OCI-LY7 (cell line): ENCODE measurements at places on chromosomes 16 and 17.
A peak's percentile ranks its signal among the peaks of the same experiment; 100 is the strongest.

- no peak for DNase-seq
Observed at GRCh38 chr17:5931616-5932015, 138.6 kb upstream of the WSCD1 start.

- no peak for DNase-seq
Observed at GRCh38 chr16:59469266-59469665, 735.1 kb upstream of the GOT2 start.

DNA sequence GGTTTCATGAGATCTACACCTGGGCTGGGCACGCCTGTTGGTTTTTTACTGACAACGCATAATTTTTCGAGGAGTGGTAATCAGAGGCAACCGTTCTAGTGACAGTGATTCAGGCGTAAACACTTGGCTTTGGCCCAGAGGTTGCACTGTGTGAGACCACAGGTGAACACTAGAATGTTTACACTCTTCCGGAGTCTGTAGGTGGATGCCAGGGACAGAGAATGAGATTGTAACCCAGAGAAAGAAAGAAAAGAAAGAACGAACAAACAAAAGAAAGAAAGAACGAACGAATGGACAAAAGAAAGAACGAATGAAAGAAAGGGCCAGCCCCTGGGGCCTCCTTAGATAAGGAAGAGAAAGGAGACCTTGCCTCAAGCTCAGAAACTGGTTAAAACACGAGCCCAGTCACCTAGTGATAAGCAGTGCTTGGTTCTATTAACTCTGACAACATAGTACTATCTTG, 113.2 kb downstream of the PRKCB start:
- DNase-seq = no peak

DNA sequence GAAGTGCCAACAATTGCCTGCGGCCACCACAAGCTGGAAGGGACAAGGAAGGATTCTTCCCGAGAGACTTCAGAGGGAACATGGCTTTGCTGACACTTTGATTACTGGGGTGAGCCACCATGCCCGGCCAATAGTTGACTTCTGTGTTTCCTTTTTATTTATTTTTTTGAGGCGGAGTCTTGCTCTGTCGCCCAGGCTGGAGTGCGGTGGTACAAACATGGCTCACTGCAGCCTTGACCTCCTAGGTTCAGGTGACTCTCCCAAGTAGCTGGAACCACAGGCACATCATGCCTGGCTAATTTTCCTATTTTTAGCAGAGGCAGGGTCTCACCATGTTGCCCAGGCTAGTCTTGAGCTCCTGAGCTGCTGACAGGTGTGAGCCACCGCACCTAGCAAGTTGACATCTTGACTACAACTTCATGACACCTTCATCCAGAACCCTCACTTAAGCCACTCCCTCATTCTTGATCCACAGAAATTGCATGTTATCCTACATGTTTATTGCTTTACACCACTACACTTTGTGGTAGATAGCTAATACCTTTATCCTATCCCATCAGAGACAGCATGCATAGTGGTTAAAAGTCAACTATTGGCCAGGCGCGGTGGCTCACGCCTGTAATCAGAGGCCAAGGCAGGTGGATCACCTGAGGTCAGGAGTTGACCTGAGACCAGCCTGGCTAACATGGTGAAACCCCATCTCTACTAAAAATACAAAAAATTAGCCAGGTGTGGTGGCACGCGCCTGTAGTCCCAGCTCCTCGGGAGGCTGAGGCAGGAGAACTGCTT, 16.1 kb upstream of the GPRC5C start:
- DNase-seq = no peak

GRCh38 chr16:60230666-60231065, 1496.5 kb upstream of the GOT2 start:
- DNase-seq = no peak

GRCh38 chr17:15882058-15882720, 62.7 kb upstream of the ADORA2B start:
- DNase-seq = no peak

DNA sequence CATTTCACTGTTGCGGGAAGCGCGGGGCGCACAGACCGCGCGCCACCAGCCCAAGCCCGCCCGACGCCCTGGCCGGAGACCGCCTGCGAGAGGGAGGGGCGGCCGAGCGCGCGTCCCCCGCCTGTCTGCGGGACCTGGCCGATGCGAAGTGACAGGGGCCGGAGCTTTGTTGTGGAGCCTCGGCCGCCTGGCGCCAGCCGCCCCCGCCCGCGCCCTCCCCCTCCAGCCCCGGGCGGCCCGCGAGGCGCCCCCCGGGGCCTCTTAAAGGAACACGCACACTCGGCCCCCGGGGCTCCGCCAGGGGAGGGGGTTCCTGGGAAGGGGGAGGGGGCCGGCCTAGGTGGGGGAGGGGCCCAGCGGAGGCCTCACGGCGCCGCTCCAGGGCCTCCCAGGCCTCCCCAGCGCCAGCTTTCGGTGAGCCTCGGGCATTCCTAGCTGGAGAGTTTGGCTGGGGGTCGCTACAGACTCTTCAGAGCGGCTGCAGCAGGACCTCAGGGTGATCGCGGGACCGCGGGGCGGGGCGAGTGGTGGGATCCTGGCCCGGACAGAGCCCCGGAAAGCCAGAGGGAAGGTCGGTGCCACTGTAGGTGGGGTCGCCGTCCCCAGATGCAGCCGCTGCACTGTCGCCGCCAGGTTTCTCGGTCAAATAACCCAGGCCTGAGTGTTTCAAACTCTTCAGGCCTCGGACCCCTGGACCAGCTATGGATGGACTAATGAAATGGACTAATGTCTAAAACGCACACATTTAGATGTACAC, 2.4 kb upstream of the TBX2 start:
- DNase-seq = no peak

GRCh38 chr17:50676065-50676975, 31.4 kb downstream of the ANKRD40 start:
- DNase-seq = no peak

DNA sequence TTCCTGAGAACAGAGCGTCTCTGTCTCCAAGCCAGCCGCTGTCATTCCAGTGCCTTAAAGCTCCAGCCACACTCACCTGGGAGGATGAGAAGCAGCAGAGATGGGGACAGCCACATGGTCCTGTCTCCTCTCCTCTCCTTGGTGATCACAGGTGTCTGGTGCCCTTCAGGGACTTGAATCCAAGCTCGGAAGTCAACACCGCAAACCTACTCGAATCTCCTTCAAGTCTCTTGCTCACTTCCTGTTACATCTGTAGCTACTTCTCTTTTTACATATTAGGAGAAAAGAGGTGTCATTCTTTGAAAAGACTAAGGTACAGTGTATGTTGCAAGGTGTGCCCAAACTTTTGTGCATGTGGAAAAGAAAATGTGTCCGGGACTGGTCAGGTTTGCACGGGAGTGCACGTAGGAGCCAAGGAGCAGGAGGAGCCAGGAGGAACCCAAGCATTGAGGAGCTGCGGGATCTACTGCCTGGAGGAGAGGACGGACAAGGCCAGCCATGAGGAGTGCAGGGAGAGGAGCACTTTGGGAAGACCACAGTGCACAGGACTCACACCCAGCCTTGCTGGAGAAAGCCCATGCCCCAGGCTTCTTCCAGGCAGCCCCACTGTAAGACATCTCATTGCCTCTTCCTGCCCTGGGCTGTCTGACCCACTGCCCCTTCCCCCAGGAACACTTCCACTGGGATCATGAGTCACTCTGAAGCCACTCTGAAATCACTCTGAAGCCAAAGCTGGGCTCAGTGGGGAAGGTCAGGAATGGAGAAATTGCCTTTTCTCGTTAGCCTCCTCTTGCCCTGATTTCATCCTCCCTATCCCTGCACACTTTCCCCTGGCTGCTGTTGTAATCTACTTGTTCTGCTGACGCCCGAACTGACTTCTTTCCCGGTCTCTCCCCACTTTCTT, at the start of gene CD300LD:
TSS of gene CD300LD (minus strand) at position 197 of the 904 bp plus-strand sequence. CDS start at position 116, 81 bp downstream.
- no peak for DNase-seq

GRCh38 chr16:7324321-7324720, 8.3 kb upstream of the RBFOX1 start:
- no peak for DNase-seq

DNA sequence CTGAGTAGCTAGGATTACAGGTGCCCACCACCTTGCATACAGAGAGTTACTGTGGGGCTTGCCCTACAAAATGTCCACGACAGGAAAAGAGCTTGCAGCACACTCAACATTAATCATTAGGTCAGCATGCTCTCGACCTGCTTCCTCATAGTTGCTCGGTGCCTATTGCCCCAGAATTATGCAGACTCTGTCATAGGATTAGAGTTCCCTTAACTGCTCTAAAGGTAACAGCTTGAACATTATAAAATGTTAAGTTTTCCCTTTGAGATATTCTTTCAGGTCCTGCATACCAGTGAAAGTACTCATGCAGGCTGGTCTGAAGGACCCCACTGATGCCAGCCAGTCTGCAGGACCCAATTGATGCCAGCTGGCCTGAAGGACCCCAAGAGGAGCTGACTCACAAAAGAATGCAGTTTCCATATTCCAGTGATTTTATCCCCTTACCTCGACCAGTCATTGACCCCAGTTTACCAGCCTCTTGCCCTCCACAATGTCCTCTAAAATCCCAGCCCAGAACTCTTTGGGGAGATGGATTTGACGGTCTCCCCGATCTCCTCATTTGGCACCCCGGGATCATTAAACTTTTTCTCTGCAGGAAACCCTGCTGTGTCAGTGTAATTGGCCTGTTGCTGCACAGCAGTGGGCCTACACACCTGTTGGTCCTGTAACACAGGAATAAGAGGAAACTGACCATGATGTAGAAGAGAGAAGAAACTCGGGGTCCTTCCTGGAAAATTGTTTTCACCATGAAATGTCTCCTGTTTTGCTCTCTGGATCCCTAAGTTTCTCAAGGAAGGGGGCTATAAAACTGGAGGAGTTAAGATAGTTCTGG, 10.6 kb downstream of the ICAM2 start:
- no peak for DNase-seq

GRCh38 chr16:4283939-4284338, 11.1 kb upstream of the TFAP4 start:
- DNase-seq = no peak

DNA sequence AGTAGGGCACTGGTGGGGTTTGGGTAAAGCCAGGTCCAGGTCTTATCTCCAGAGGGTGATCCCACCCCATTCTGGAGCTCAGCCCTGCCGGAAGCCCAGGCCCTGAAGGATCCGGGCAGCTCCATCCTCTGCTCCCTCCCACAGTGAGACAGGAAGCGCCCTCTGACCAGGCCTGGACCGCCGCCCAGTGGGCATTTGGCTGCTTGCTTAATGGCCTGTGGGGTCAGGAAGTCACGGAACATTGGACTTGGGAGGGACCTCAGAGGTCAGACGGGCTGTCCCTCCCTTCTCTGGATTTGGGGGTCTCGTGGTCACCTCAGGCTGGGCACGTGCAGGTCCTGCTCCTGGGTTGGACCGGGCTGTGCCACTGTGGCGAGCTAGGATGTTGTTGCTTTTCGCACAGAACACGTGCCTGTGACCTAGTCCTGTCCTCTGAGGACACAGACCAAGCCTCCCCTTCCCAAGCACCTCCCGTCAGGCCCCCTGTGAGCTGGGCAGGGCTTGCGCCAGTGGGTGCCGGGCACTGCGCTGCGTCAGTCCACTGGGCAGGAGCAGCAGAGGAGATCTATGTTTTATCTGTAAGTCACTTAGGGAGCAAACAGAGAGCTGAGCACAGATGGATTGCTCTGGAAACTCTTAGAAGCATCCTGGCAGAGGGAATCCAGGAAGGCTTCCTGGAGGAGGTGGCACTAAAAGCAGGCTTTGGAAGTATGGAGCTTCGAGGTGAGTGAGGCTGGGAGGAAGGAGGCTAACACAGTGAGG, 49.4 kb upstream of the GSE1 start:
- no peak for DNase-seq

- no peak for DNase-seq
Observed at GRCh38 chr17:19239544-19239943, 2.4 kb downstream of the EPN2 start.

- no peak for DNase-seq
Observed at GRCh38 chr16:62130101-62130500, 93.9 kb upstream of the CDH8 start.

DNA sequence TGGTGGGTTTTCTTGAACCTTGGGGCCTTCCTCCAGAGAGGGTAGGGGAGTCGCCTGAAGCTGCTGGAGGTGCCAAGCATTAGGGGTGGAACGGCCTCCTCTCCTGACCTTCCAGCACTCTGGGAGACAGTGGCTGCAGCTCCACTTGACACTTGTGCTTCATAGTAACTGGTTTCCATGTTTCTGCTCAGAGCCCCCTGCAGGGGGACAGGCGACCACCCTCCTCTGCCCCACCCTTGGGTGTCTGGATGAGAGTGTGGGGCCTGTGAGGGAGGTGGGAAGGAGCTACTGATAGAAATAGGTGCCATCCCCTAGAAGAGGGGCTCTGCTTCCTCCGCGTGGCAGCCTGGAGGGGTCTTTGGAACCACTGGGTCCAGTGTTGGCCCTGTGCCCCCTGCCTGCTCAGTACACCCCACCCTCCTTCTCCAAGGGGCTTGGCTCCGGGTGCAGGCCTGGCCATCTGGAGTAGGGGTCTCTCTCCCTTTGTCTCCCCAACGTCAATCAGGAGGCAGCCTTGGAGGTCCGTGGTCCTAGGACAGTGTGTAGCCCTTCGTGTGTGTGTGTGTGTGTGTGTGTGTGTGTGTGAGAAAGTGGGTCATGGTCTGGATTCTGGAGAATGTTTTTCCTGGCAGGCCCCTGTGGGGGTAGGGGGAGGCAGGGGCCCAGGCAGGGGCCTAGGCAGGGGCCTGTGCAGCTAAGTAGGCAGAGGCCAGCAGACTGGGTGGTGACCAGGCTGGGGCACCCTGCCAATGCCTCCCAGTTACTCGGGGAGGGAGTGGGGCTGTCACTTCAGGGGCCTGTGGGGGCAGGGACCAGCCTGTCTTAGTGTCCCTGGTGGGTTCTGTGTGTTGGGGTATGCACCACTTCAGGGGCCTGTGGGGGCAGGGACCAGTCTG, 4.9 kb downstream of the LASP1 start:
- DNase-seq = no peak

- DNase-seq = no peak
Observed at GRCh38 chr16:6286176-6286575, 1046.5 kb upstream of the RBFOX1 start.

- DNase-seq = peak; percentile 90
Observed at GRCh38 chr17:82490512-82491195, 28.9 kb upstream of the FOXK2 start.

DNA sequence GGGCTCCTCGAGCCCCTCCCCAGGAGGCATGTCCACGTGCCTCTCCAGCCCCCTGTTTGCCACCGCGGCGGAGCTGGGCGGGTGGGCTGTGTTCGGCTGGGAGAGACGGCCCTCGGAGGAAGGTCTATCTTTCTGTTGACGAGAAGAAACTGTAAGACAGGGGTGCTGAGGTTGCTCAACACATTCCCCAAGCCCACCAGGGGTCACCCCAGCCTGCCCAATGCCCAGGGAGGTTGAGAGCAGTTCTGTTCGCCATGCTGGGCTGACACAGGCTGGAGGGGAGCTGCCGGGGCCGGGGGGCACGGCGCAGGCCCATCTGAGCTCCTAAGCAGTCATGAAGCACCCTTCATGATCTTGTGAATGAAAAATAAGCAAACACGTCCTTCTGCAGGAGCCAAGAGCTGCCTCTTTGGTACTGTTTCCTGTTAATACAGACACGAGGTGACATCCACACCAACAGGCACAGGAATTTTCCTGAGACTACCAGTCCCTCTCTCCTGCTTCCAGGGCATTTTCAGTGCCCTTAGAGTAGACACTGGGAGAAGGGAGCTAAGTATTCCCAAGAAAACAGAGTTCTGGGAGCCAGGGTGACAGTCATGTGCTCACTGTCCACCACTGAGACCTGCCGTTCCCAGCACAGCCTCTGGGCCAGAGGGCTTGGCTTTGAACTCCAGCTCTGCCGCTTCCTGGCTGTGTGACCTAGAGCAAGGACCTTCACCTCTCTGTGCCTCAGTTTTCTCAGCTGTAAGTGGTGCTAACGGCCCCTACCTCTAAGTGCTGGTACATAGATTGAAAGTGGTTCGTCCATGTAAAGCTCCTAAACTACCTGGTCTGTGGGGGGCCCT, 9.2 kb downstream of the UBALD2 start:
- peak; percentile 38 for DNase-seq
